ENCODE measurements at places on chromosomes 1 and 21.

DNA sequence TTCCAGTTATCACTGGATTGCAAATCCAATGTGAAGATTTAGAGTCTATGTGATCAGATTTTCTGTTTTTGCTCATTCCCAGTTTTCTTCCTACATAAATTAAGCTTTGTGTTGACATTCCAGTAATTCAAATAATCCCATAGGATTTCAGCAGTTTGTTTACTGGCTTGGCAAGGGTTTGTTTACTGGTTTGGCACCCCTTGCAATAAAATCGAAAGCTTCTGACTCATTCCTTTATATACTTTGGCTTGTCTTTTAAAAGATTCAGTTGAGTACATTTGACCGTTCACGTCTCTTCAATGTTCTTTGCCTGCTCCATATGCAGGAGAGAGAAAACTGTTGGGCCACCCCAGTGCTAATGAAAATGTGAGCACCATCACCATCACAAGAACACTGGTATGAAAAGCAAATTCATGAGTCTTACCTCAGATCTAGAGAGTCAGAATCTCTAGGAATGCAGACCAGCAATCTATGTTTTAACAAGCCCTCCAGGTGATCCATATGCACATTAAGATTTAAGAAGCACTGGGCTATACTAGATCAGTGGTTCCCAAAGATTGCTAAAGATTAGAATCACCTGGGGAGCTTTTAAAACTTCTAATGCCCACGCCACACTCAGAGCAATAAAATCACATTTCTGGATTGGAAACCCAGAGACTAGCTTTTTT, 32.8 kb downstream of the ZC3H11B start:
- DNase-seq: no peak

DNA sequence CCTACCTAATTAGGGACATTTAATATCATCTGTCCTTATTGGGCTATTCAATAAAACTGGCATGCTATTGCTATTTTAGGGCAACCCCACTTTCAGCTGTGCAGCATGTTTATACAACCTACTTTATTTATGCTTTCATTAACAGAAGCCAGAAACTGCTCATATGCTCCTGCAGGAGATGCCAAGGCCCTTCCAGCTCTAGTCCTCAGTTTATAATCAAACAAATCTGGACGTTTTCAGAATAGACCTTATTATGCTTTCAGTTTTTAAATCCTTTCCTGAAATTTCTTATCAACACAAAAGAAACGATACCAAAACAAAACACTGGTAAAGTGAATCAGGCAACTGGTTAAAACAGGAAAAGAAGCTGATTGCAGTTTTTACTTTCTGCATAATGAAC, 53.2 kb downstream of the PTGS2 start:
- no peak for DNase-seq

DNA sequence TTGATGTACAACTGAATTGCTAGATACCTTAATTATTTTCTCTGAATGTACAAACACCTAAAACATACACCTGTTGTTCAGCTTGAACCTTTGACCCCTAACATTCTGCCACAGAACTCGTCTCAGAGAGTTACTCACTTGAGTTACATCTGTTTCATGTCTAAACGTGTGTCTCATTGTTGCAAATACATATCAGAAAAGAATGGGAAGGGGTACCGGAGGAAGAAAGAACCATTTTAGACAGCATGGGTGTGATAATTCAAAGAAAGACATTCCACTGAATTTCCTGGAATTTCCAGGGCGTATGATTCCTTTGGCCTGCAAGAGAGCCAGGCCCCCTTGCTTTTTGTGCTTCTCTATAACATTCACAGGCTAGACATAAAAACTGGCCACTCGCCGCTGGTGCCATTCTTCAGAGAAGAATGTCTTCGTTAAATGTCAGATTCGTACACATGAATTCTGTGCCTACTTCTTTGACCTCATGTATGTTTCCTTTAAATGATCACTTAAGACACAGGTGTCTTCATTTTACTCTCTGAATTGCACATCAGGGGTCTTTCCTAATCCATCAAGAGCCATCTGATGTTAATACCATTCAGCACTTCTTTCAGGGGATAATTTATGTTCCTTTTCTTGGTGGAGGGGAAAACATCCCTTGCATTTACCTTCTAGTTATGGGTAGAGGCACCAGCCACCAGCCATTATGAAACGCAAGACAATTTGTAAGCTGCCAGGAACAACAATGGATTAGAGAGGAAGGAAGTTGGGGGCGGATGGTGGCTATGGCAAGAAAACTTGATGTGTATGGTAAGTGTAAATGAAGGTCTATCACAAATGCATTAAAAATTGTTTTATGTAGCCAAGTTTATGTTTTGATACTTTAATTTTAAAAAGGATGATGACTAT, 12.7 kb downstream of the ATF3 start:
- peak; percentile 64 for DNase-seq

DNA sequence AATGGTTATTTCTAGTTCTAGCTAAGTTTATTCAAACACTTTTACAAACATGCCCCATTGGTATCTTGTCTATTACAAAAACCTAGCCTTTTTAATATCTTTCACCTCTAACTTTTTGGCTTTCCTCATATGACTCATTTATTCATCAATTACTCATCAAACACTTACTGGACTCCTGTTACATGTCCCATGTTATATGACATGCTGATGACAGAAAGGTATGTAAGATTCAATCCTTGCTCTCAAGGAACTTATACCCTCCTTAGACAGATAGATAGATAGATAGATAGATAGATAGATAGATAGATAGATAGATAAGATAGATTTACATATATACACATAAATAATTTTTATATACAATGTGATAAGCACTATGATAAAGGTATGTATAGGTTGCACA, 33.9 kb upstream of the INSL5 start:
- no peak for DNase-seq

GRCh38 chr21:27388825-27389224, 421.9 kb upstream of the ADAMTS5 start:
- no peak for DNase-seq

GRCh38 chr21:20308586-20309315, 689.5 kb upstream of the NCAM2 start:
- DNase-seq: no peak

- peak; percentile 49 for DNase-seq
Observed at GRCh38 chr21:38323721-38324531, 67.1 kb downstream of the KCNJ15 start.

GRCh38 chr1:216765346-216766300, 42.4 kb upstream of the ESRRG start:
- no peak for DNase-seq

DNA sequence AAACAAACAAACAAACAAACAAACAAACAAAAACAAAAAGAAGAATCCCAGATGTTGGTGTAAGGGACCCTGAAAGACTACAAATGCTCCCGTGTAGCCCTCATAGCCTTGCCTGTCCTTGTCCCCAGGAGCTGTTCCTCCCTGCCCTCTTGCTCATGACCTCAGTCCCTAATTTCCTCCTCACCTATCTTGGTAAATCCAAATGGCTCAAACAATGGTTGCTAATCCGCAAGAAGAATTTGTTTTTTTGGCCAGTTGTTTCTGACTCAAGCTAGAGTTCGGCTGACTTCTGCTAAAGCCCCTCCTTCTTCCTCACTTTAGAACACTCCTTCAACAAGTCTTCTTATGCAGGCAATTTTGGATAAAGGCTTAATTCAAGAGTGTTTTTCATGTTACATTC, 15.6 kb downstream of the LCA5L start:
- no peak for DNase-seq
